ENCODE measurements at places on chromosomes 7 and 10. TPM values are rescaled to one million over a fixed set of nuclear protein-coding genes. Genes with fewer than 3 reads are reported as not detected.

The PTN gene
- 52.3 TPM for total RNA-seq

The SYT15B gene
- 0.99 TPM for total RNA-seq

The CFTR gene
- total RNA-seq = 0.33 TPM

GRCh38 chr7:47544416-47544815 lies 37.5 kb downstream of the TNS3 start:
- no peaks in the 10 kb centered on the region for H3K36me3 ChIP-seq
- no peak overlapping the region for H3K27ac ChIP-seq
- no peak overlapping the region for H3K4me3 ChIP-seq
- no peak for DNase-seq
- no peaks in the 10 kb centered on the region for H3K4me1 ChIP-seq
- H3K27me3 ChIP-seq = no peaks in the 10 kb centered on the region

- no peak for DNase-seq
- no peaks in the 10 kb centered on the region for H3K4me1 ChIP-seq
- H3K27me3 ChIP-seq = peaks cover 9% of the 10 kb centered on the region
- no peaks in the 10 kb centered on the region for H3K36me3 ChIP-seq
- no peak overlapping the region for H3K27ac ChIP-seq
- H3K4me3 ChIP-seq = no peak overlapping the region
Observed at GRCh38 chr7:92412745-92413144, 34.5 kb upstream of the GATAD1 start.

GRCh38 chr7:119228482-119228881 lies 1004.0 kb downstream of the ANKRD7 start:
- H3K4me3 ChIP-seq = no peak overlapping the region
- H3K36me3 ChIP-seq = no peaks in the 10 kb centered on the region
- no peaks in the 10 kb centered on the region for H3K4me1 ChIP-seq
- no peaks in the 10 kb centered on the region for H3K27me3 ChIP-seq

- H3K27ac ChIP-seq = peak overlapping the region; percentile 88
- no peaks in the 10 kb centered on the region for H3K27me3 ChIP-seq
- H3K36me3 ChIP-seq = peaks cover 21% of the 10 kb centered on the region
- H3K4me3 ChIP-seq = peak overlapping the region; percentile 62
- peaks cover 15% of the 10 kb centered on the region for H3K4me1 ChIP-seq
- DNase-seq = no peak
Observed at GRCh38 chr7:44985900-44986217, 7.0 kb upstream of the MYO1G start.

Measured in sigmoid colon (tissue), 7 donors.